Dermis microvascular lymphatic vessel endothelial cell (primary cell): ENCODE measurements at places on chromosomes 2 and 18. TPM values are rescaled to one million over a fixed set of nuclear protein-coding genes. Genes with fewer than 3 reads are reported as not detected.

- DNase-seq, result no peak
Measured at GRCh38 chr2:11071939-11072338, 83.3 kb upstream of the SLC66A3 start.

- DNase-seq, result no peak
Measured at GRCh38 chr2:61263830-61264229, 101.8 kb downstream of the C2orf74 start.

DNA sequence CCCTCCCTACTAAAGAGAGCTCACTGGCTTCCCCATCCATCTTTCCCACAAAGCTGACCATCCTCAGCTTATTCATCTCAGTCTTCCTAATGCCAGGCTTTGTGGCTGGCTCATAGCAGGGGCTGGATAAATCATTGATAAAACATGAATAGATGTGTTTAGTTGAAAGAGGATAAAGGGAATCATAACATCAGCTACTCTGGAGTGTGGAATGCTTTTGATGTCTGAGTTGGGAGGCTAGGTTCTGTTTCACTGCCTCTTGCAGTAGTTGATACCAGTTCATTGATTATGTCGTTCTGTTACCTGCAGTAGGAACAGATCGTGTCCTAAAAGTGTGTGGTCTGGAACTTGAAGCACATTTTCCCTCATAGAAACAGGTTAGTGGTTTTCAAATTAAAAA, 66.3 kb upstream of the HK2 start:
- DNase-seq, result no peak

DNA sequence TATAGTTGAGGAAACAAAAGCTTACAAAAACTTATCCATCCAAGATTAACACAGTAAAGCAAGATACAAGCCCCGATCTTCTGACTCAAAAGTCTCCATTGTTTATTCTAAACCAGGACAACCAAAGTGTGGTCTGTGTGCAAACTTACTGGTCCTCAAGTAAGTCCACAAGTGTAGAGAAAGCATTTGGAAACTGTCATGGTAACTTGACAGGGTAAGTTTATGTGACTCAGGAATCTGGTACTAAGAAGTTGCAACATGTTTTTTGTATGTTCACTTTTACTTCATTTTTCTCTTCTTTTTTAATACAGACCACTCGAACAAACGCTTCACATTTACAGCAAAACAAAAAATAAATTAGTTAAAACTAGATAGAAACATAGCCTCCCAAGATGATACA, 9.4 kb downstream of the MBD2 start:
- no peak for DNase-seq

GRCh38 chr2:37665043-37665442, 6.4 kb downstream of the CDC42EP3 start:
- no peak for DNase-seq

DNA sequence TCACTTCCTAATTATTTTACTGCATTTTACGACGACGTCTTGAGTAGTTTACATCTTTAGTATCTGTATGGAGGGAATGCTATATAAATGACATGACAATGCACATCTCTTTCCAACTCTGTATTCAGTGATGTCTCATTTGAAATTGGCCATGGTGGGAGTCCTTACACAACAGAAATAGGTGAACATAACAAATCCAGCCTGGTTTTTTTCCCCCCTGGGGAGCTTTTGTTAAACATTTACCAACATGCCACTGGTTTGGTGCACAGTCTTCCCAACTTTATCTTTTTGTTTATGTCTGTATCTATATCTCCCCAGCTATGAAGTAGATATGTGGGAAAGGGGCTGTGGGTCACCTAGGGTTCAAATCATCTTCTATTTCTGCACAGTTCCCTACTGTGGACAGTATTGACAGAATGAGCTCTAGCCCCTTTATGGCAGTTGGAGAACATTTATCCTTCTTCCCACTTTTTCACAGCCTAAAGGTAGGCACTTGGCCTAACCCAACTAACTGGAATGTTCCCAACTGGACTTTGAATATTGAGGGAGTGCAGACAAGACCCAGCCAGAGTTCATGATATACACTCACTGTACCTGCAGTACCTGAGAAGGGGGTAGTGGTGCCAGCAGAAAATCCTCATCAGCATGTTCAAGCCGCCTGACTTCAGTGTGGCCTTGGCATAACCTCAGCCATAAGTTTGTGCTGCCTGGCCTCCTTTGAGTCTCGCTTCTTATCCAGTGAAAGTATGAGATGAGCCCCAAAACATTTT, 5.7 kb upstream of the RTKN start:
- no peak for DNase-seq

DNA sequence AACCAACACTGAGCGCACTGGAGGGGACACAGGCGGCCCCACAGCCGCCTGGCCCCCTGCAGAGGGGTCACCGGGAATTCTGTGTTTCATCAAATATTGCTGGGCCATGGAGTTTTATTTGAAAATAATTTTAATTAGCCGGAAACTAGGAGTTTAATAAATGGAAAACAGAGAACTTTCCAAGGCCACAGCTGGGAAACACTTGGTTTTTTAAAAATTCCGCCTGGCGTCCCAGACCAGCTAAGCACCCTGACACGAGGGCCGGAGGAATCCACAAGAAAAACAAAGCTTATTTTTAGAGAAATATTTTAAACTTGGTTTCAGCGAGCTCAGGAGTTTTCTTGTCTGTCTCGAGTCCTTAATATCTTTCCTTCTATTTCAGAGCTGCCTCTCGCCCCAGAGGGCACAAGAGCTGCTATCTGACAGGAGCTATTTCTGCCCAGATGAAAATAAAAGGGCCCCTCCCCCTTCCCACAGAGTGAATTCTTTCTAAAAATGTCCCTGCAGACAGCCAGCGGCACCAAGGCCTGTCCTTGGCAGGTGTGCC, 8.2 kb downstream of the ZFP36L2 start:
- DNase-seq, result no peak

The PCARE gene
- not detected in 2 replicates for total RNA-seq

The SLC23A3 gene
- 0.64 and 0.89 TPM in 2 replicates for total RNA-seq
